RPMI7951 (cell line): ENCODE measurements at places on chromosomes 1 and 21. TPM values are rescaled to one million over a fixed set of nuclear protein-coding genes. Genes with fewer than 3 reads are reported as not detected.

GRCh38 chr21:45982758-45983648 lies 1.4 kb downstream of the COL6A1 start:
- no peak for DNase-seq

DNA sequence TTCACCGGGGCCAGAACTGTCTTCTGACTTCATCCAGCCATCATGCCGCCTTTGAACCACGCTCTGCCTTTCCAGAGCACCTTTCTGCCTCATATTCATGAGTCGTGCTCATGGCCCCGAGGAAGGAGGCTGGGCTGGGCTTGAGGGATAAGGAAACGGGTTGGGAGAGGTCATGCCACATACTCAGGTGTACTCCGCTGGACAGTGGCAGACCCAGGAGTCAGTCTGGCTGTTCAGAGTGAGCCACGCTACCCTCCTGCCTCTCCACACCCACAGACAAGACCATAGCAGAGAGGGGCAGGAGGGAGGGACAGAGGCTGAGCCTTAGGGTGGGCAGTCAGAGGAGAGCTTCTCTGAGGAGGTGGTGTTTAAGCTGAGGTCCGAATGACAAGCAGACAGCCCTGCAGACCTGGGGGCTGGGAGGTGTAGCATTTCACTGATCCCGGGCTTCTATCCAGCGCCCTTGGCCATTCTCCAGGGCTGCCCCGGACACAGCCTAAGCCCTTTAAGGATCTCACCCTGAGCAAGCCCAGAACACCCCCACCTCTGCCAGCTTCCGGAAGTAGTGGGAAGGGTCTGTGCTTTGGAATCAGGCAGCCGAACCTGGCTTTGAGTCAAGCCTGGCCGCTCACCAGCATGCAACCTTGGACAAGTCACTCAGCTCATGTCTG lies 102.3 kb downstream of the LACTBL1 start:
- DNase-seq = peak; percentile 40

- no peak for DNase-seq
Measured at GRCh38 chr1:82690411-82690810, 889.7 kb downstream of the ADGRL2 start.

GRCh38 chr1:21879928-21880618 lies 57.0 kb downstream of the HSPG2 start:
- no peak for DNase-seq

- DNase-seq = no peak
Measured at GRCh38 chr1:88509379-88509778, 174.7 kb upstream of the PKN2 start.

DNA sequence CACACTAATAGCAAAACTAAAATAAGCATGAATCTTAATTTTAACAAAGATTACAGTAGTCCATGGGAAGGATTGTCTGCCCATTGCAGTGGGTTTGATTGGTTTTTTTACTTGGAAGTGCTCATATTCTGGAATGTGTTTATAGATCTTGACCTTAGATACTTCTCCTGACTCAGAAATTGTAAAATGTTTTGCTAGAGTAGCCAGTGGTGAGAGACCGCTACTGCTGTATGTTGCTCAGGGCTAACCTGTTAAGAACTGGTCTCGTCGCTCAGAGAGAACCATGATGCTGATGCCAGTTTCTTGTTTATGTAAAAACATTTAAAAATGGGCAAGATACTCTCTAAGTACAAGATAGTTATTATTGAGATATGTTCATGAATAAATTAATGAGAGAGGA lies 99.9 kb downstream of the ROR1 start:
- DNase-seq = peak; percentile 66

DNA sequence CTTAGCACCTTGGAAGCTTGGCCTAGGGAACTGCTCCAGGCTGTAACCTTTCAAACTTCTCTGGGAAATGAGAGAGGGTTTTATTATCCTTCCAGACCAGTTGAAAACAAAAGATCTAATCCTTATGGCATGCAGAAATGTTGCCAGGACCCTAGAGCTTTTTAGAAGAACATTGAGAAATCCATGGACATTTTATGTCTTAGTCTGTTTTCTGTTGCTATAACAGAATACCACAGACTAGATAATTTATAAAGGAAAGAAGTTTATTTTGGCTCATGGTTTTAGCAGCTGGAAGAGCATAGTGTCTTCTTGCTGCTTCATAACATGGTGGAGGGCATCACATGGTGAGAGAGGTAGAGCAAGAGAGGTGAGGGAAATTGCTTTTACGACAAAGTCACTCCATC lies 25.8 kb downstream of the OSBPL9 start:
- peak; percentile 76 for DNase-seq

- no peak for DNase-seq
Measured at GRCh38 chr21:30758306-30758705, 3.1 kb upstream of the KRTAP21-1 start.

DNA sequence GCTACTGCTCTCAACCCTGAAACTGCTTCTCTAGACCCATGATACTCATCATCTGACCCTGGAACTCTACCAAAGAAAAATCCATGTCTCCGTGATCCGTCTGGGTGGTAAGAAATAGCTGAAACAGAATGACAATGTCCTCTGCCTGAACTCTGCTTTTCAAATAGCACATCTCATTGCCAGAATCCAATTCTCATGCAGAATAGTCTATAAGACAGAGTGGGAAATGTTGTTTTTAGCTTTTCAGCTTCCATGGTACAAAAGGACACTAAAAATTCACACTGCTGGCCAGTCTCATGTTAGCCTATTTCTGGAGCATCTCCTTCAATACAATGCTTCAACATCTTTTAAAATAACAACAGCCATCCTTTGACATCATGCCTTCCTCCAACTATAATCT lies 1355.8 kb upstream of the PRMT6 start:
- DNase-seq = no peak

DNA sequence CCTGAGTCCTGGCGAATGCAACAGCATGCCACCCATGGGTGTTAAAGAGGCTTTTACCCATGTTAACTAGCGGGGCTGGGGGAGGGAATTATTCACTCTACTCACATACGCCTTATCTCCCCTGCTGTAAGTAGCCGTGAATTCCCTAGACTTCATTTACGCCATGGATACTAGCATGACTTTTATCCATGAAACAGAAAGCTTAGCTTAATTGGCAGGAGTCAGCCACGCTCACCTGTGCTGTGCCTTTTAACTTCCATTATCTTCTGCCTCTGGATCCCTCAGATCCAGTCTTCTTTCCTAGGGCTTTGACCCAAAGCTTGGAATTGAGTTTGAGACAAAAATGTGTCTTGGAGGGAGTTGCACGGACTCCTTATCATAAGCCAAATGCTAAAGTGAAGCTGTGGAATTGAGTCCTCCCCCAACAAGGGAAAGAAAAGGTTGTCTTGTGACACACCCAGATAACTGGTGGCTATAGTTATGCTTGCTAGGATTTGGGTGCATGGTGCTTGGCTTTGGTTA lies 9.7 kb upstream of the NASP start:
- no peak for DNase-seq

- DNase-seq = no peak
Measured at GRCh38 chr1:119541389-119541788, 34.4 kb downstream of the HSD3B1 start.

GRCh38 chr1:230788561-230789275 lies 41.5 kb downstream of the CAPN9 start:
- DNase-seq = no peak

DNA sequence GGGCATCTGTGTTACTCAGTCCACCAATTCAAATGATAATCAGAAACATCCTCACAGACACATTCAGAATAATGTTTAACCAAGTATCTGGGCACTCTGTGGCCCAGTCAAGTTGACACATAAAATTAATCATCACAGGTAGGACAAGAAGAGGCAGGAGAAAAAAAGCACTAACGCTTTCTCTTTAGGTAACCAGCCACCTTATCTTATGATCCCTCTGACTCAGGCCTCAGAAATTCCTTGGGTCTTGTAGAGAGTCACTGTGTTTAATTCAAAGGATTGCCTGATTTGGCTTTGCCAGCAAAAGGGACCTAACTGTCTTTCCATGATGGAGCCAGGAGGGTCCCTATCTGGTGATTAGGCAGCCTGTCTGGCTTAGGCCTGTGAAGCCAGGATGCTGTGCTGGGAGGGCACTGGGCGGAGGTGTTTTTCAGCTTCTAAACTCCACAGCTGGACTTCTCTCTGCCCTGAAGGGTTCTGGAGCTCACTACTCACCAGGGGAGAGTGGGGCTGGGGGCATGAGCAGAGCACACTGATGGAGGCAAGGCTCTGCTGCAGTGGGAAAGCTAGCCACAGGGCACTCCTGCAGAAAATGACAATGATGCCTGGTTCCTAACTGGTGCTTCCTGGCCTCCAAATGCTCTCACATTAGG lies 36.4 kb upstream of the STUM start:
- no peak for DNase-seq

DNA sequence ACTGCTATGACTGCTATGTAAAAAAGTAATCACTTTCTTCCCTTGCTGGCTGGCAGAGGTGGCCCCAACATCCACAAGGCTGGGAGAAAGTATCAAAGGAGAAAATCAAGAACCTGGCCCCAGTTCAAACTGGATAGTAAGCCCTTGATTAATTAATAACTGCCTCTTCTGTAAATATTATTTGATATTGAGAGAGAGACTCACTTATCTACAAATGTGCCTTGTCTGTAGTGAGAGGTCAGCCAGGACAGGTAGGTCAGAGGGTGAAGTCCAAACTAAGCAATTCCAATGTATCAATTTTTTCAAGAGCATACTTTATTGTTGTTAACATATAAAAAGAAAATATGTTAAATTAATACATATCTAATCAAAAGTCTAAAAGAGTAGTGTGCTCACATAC lies 23.8 kb upstream of the TARBP1 start:
- DNase-seq = no peak

DNA sequence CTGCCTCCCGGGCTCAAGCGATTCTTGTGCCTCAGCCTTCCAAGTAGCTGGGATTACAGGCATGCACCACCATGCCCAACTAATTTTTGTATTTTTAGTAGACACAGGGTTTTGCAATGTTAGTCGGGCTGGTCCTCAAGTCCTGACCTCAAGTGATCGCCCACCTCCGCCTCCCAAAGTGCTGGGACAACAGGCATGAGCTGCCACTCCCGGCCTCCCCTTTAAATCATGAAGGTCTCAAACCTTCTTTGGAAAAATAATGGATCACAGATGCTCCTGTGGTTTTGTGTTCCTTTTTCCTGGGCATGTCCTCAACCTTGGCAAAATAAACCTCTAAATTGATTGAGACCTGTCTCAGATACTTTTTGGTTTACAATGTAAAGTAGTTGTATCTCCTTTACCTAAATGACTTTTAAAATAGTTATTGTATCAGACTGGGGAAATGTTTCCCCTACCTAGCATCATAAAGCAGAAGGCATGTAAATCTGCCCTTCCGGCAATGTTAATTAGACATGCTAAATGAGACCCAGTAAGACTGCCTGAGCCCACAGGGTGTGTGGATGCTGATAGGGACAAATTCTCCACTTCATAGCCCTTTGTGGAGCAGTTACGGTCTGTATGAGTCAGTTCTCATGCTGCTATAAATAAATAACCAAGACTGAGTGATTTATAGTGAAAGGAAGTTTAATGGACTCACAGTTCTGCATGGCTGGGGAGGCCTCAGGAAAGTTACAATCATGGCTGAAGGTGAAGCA lies 27.8 kb downstream of the CBR1 start:
- peak; percentile 82 for DNase-seq

GRCh38 chr1:227838181-227838580 lies 22.7 kb downstream of the PRSS38 start:
- no peak for DNase-seq

DNA sequence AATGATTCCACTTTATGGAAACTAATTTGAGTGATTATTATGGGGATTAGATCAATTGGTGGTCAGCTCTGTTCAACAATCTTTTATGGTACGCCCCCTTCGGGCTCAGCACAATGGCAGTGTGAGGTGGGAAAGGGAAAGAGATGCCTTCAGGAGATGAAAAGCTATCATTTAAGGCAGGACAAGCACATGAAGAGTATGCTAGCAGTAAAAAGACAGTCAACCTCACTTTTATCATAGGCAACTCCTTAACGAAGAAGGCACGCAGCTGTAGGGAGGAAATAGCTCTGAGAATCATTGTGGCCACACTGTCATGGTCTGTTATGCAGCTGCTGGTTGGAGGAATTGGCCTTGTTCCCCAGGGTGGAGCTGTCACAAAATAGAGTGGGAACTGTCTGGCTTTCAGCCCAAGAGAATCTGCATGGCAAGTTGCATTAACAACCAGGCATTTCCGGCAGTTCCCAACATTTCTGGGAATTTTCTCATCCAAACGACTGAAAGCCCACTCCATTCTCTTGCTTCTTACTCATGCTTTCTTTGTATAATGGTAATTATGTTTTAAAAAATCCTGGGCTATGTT lies 54.4 kb upstream of the BCL10 start:
- DNase-seq = peak; percentile 99

- DNase-seq = no peak
Measured at GRCh38 chr1:29062157-29062942, 61.4 kb downstream of the TMEM200B start.

DNA sequence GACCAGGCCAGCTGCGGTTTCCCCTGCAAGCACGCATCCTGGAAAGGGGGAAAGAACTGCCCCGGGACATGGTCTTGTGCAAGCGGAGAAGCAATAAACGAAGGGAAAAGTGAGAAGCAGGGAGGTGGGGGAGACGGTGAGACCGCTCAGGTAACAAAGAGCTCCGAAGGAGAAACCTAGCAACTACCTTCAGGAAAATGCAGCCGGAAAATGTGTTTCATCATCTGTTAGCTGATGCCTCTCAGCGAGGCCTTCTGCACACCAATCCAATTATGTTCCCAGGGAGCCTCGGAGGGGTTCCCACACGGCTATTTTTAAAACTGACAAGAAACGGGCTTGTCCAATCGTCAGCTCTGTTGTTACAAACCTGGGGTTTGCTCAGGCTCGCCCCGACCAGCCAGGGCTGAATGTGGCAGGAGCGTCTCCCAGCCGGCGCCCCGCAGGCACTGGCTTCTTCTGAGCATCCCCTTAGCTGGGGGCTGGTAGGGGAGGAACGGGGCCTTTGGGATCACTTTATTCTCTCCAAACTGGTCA lies 3.4 kb downstream of the RIPK4 start:
- no peak for DNase-seq

DNA sequence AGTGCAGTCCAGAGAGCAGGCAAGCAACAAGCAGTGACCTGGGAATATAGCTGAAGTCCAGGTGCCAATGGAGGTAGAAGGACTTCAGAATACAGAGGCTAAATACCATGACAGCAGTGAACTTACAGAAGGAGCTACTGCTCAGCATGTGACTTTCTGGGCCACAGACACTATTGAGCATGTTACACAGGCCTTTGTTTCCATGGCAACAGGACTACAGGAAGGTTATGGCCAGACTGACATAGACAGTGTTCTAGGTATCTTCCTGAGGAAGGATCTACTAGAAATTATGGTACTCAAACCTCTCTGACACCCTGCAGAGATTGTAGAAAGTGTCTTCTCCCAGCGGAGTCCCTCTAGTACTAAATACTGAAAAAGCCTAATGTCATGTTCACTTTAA lies 11.0 kb downstream of the OR2M5 start:
- no peak for DNase-seq

- no peak for DNase-seq
Measured at GRCh38 chr1:151807766-151808165, 2.5 kb upstream of the LINGO4 start.

GRCh38 chr21:46028573-46029091 lies 47.1 kb downstream of the COL6A1 start:
- no peak for DNase-seq

Gene FAM177B
- not detected in 2 replicates for total RNA-seq

Gene TSSK3
- 0.12 and 0.39 TPM in 2 replicates for total RNA-seq

Gene RGS13
- 0.20 and 0.84 TPM in 2 replicates for total RNA-seq

Gene TSPEAR
- total RNA-seq = not detected in 2 replicates

Gene CELSR2
- 1.2 and 1.5 TPM in 2 replicates for total RNA-seq

Gene SPTA1
- total RNA-seq = not detected in 2 replicates

Gene KCNH1
- total RNA-seq = 1.3 and 1.6 TPM in 2 replicates

Gene OLFML2B
- 15.0 and 20.3 TPM in 2 replicates for total RNA-seq

Gene OR2T29
- not detected in 2 replicates for total RNA-seq

Gene PGLYRP3
- not detected in 2 replicates for total RNA-seq

Gene CASQ1
- total RNA-seq = not detected in 2 replicates

Gene SLC6A17
- 1.2 and 1.8 TPM in 2 replicates for total RNA-seq

Gene CLCA4
- total RNA-seq = not detected in 2 replicates

Gene RNF207
- total RNA-seq = 4.9 and 5.0 TPM in 2 replicates
